Activated CD4-positive, alpha-beta memory T cell treated with anti-CD3 and anti-CD28 coated beads, Interleukin-2, amount 10 ng/mL, durations not matched to agents 7 days and 5 days (primary cell): ENCODE measurements at places on chromosomes 3 and 15. TPM values are rescaled to one million over a fixed set of nuclear protein-coding genes. Genes with fewer than 3 reads are reported as not detected.

CCDC54 gene
- total RNA-seq = not detected

GOLGA6A gene
- total RNA-seq = not detected

SERINC4 gene
- total RNA-seq = 0.18 TPM

SPATA12 gene
- total RNA-seq = not detected

TUSC7 gene
- total RNA-seq = not detected

AMT gene
- total RNA-seq = 3.5 TPM

LRRC34 gene
- 6.0 TPM for total RNA-seq

FRMD5 gene
- total RNA-seq = not detected

LRRC15 gene
- not detected for total RNA-seq

WWTR1 gene
- total RNA-seq = 2.1 TPM

VIPR1 gene
- total RNA-seq = 7.5 TPM
